GM12865 (cell line): ENCODE measurements at places on chromosomes 11 and 22.

GRCh38 chr11:122807731-122808477 lies 30.4 kb upstream of the CRTAM start:
- no peak for DNase-seq

DNA sequence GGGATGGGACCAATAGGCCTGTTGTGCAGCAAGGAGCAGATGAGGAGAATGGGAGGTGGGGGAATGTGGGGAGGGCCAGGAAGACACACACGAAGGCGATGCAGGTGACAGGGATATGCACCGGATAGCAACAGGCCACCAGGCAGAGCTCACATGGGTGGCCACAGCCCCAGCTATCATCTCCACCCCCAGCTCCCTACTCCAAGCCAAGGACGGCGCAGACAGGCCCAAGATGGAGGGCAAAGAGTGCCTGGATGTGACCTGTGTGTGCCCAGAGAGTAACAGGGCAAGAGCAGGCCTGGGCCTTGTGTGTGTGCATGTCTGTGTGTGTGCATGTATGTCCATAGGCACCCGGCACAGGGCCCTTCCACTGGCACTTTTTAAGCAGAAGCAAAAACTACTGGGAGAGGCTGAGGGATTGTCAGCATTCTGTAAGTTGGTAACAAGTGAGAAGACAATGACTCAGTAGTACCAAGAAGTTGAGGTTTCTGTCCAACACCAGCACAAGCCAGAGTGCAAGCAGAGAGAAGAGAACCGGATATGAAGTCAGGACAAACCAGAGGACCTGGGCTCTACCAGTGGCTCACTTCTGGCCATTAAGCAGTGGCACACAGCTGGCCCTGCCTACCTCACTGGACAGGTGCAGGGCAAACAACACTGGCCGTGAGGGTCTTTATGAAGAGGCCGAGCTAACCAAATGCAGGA lies 36.4 kb downstream of the NRXN2 start:
- no peak for DNase-seq

- DNase-seq: no peak
Measured at GRCh38 chr11:130420478-130421198, 7.8 kb downstream of the ADAMTS8 start.

DNA sequence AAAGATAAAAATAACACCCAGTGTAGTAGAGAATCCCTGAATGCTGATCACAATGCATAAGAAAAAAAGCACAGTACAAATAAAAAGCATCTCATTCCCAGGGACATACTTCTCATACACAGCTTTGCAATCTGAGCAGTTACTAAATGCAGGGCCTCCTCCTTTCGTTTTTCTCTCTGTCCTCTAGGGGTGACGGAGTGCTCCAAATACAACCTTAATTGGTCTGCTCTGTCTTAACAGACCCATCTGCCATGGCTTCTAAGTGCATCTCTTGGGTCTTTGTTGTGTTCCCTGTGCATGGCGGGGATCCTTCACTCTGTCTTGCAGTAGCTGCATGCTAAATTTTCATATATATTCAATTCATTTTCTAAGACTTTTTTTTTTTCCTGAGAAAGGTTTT lies 1114.2 kb upstream of the RAG2 start:
- no peak for DNase-seq

- DNase-seq: no peak
Measured at GRCh38 chr22:49301398-49302149, 526.1 kb downstream of the BRD1 start.

- DNase-seq: no peak
Measured at GRCh38 chr11:115302946-115303703, 201.1 kb downstream of the CADM1 start.

- DNase-seq: no peak
Measured at GRCh38 chr11:104484804-104485554, 321.0 kb upstream of the PDGFD start.

DNA sequence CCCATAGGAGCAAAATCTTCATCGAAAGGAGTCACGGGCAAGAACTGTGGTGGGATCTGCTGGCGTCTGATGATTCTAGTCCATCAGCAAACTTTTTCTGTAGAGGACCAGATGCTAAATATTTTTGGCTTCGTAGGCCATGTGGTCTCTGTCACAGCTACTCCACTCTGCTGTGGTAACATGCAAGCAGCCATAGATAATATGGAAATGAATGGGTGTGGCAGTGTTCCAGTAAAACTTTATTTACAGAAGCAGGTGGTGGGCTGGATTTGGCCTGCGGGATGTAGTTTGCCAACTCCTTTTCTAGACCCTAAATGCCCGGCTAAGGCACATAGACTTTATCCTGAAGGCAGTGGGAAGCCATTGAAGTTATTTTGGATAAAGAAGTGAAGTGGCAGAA lies 32.9 kb downstream of the BMAL1 start:
- DNase-seq: no peak

GRCh38 chr11:118643142-118643994 lies 36.0 kb downstream of the PHLDB1 start:
- DNase-seq: no peak

GRCh38 chr11:37849706-37850105 lies 1251.7 kb upstream of the RAG2 start:
- DNase-seq: no peak

- no peak for DNase-seq
Measured at GRCh38 chr11:62433904-62434276, 15.1 kb downstream of the SCGB1A1 start.

- peak; percentile 61 for DNase-seq
Measured at GRCh38 chr11:67252831-67253239, 13.4 kb upstream of the GRK2 start.

DNA sequence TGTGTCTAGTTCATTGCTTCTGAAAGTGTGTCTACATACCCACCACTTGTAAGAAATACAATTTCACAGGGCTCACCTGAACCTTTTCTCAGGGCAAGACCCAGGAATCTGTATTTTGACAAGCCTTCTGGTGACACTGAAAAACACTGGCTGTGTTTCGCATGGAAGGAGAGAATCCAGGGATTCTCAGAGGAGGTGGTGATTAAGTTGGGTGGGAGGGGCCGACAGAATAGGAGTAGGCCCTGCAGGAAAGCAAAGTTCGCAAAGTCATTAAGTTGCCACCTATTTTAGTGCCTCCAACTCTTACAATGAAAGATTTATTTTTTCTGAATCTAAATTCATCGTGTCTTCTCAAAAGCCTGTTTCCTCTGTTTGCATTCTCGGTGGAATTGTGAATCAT lies 186.8 kb downstream of the FAT3 start:
- DNase-seq: no peak

DNA sequence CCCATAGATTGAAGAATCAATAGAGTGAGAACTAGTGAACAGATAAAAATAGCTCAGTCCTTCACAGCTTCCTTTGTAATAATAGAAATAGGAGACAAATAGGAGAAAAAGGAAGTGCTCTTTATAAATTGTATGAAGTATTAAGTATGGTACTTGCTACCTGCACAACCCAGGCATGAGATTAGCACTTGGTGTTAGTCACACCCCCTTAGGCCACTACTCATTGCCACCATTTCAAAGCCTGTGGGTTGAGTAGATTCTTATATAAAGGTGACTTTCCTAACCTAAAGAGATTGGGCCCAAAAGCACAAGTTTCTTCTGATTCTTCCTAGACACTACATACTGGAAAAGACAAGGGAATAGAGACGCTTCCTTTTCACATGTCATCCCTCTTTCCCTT lies 37.7 kb upstream of the ADORA2A start:
- no peak for DNase-seq

GRCh38 chr11:115488945-115489344 lies 15.3 kb downstream of the CADM1 start:
- DNase-seq: no peak

GRCh38 chr11:124115782-124116616 lies 749 bp downstream of the VWA5A start:
- DNase-seq: no peak

- no peak for DNase-seq
Measured at GRCh38 chr11:129945373-129945772, 50.0 kb upstream of the NFRKB start.

DNA sequence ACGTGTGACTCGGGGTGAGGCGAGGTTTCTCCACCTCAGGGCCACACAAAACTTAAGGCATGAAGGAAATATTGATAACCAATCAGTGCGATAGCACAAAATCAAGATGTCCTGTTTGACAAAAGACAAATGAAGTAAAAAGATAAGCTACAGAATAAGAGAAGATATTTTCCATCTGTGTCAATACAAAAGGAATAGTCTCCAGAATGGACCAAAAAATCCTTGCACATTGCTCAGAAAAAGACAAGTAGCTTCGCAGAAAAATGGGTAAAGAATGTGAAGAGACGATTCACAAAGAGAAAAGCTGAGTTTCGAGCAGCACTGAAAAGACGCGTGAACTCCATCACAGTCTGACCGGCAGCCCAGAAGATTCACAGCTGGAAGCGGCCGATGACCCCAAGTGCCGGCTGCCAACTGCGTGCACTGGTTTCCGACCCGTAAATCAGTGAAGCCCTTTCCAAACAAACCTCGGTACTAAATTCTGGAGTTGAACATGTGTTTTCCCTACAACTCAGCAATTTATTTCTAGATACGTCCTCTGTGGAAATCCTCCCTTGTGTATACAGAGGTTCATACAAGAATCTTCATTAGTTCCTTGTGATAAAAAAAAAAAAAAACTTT lies 308.4 kb downstream of the BRD1 start:
- no peak for DNase-seq

- DNase-seq: no peak
Measured at GRCh38 chr22:37681001-37681424, 5.1 kb upstream of the NOL12 start.

- DNase-seq: no peak
Measured at GRCh38 chr11:92083123-92083522, 141.5 kb upstream of the FAT3 start.

DNA sequence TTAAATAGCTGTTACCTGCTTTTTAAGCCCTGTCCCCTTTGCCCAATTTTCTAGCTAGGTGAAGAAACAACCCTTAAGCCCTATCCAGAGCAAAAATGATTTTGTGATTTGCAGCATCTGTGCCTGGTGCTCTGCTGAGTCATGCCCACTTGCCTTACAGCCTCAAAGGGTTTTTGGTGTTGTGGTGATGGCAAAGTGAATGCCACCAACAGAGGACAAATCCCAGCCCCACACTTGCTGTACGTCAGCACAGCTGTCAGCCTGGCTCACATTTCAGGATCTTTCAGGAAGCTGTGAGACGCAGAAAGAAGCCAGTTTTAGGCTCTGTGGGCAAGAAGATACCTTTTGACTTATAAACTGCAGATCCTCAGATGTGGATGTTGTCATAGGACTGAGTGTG lies 401.7 kb downstream of the TENM4 start:
- no peak for DNase-seq

DNA sequence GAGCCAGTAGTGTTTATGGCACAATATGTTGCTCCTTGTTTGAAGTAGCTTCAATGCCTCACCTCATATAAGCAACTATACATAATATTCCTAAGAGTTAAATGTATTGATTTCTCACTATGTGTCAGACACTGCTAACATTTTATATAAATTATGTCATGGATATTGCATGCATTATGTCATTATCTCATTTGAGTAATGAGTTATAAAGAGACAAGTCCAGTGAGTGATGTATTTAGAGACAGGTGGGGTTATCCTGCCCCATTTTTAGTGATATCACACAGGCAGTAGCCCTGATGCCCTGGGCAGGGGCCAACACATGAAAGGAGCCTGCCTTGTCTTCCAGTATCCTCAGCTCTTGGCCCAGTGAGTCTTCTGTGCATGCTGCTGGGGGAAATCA lies 247.0 kb upstream of the SESN3 start:
- DNase-seq: no peak

- no peak for DNase-seq
Measured at GRCh38 chr22:28607795-28608194, 71.8 kb downstream of the TTC28 start.

DNA sequence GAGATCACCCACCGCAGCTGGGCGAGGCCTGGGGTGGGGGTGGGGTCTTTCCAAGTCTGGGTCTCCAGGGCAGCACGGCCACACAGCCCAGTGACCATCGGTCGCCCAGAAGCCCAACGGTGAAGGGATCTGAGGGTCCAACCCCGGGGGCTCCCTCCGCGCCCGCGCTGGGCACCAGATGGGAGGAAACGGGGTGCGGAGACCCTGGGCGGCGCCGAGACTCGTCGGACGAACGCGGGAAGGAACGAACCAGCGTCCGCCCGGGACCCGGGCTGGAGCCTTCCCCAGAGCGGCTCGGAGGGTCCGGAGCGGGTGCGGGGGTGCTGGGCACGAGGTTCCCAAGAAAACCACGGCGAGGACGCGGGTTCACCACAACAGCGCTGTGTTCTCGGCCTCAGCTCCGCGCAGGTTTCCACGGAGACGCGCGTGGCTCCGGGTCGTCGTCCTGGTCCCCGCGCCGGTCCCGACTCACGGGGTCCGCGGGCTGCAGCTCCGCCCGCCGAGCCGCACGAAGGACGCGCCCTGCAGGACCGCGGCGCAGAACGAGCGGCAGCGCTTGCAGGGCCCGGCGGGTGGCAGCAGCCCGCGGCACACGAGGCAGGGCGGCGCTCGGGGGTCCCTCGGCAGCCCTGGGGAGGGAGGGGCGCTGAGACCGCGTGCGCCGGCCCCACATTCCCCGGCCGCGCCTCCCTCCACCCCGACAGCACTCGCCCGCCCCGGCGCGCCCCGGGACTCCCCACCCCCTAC lies 2.3 kb upstream of the IL17REL start:
- DNase-seq: no peak

GRCh38 chr11:28878025-28878424 lies 769.8 kb downstream of the METTL15 start:
- no peak for DNase-seq

DNA sequence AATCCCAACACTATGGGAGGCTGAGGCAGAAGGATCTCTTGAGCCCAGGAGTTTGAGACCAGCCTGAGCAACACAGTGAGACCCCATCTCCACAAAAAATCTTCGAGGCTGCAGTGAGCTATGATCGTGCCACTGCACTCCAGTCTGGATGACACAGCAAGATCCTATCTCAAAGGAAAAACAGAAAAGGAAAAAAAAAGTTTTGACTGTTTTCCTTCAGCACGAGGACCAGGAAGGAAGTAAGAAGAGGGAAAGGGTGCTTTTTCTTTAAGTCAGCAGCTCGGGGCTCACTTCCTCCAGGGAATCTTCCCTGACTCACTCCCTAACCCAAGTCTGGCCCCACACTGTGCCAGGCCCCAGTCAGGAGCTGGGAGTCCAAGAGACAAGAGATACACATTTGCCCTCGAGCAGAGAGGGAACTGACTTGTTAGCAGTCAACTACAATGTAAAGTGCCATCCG lies 14.2 kb downstream of the ARRB1 start:
- no peak for DNase-seq

DNA sequence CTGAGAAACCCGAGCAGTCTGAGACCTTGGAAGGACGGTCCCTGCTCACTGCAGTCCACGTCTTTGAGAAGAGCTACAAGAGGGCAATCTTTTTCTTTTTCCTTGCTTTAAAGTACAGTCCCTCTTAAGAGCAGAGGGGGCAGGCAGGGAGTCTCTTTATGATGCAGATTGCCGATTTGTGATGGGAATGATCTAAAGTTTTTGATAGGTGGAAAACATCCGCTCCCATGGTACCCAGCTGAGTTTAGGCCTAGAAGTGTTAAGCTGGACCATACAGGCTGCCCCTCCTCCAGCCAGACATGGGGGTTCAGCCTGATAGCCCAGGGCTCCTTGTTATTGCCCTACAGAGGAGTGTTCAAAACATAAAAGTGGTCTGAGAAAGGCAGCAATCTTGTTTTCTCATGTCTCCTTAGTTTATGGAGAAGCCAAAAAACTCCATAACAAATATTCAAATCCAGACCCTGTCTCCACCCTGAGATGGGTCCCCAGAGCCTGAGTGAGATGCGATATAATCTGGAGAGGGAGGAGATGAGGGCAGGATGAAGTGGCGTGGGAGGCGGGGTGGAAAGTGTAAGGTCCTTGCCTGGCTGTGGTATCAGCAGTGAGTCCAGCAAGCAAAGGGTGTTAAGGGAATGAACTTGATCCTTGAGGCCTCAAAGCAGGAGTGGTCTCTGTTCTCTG lies 135.1 kb downstream of the FDX1 start:
- no peak for DNase-seq

GRCh38 chr11:72468289-72468688 lies 34.0 kb upstream of the CLPB start:
- DNase-seq: no peak
